ENCODE measurements at places on chromosomes 1 and 21.

DNA sequence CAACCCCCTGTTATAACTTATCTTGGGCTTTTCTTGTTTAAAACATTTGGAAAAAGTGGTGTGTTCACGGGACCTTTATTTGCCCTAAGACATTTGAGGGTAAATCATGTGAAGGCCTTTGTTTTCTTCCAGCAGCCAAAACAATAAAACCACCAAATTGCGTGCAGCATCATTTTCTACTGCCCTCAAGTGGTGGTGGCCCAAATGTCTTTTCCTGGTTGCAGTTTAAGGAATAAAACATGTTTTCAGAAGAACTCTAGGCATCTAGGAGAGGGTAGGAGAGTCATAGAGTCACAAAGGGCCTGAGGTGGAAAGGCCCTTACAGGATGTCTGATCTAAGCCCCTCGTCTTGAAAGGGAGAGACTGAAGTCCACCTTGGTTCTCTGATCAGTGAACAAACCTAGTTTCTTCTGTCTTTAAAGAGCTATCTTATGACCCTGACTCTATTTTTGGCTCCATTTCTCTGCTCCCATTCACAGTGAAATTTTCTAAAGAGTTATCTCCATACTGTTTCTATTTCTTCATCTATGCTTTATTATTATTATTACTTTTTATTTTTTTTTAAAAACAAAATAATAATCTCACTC, 16.0 kb upstream of the EPS15 start:
- no peak for DNase-seq

DNA sequence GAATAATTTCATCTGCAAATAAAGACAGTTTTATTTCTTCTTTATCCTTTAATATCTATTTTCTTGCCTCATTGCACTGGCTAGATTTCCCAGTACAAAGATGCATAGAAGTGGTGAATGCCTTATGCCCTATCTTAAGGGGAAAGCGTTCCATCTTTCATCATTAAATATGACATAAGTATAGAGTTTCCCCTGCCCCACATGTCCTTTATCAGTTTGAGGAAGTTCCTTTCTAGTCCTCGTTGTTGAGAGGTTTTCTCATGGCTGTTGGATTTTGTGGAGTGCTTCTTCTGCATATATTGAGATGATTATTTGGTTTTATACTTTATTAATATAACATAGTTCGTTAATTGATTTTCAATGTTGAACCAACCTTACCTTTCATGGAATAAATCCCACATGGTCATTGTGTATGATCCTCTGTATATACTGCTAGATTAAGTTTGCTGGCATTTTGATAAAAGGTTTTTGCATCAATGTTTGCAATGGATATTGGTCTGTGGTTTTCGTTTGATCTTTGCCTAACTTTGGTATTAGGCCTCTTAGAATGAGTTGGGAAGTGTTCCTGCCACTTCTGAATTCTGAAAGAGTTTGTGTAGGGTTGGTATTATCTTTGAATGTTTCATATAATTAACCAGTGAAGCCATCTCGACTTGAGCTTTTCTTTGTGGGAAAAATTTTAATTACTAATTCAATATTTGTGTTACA, 15.6 kb downstream of the PRKACB start:
- no peak for DNase-seq

DNA sequence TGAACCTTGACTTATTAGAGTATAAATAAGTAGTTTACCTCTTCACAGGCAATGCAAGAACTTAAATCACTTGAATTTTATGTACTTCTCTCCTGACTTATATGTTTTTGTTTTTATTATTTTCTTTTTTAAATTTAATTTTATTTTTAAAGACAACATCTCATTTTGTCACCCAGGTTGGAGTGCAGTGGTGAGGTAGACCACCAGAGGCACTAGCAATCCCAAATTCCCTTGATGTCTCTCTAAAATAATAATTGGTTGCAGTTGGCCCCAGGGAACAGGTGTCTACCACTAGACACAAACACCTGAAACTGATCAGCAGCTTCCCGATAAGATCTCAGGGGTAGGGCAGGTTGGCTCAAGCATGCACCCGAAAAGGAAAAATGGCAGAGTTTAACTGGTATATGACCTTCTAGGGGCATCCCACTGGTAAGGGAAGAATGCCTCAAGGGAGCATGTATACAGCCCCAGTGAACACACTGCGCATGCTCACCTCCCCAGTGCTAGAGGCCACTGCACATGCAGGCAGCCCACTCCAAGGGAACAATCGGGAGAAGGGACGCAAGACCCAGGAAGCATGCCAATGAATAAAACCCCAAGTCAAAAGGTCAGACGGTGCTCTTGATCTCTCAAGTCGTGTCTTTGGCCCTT, 14.6 kb downstream of the EXOC8 start:
- no peak for DNase-seq

- no peak for DNase-seq
These were observed 4.7 kb upstream of the SPATA45 start for GRCh38 chr1:212852105-212852688.

- DNase-seq = no peak
These were observed 30.7 kb upstream of the ZNF362 start for GRCh38 chr1:33225586-33225985.

GRCh38 chr1:202106340-202107254, 16.1 kb upstream of the GPR37L1 start:
- no peak for DNase-seq

GRCh38 chr1:24864370-24864777, 65.7 kb downstream of the RUNX3 start:
- no peak for DNase-seq

- DNase-seq = no peak
These were observed 447 bp downstream of the TTC34 start for GRCh38 chr1:2801046-2801445.
